CD4-positive, alpha-beta T cell treated with Interferon alpha-2 for 1 hour (primary cell): ENCODE measurements at places on chromosomes 4 and X.
A peak's percentile ranks its signal among the peaks of the same experiment; 100 is the strongest.

GRCh38 chrX:153650959-153651358, 4.0 kb downstream of the DUSP9 start:
- no peak for DNase-seq

GRCh38 chrX:48591255-48591791, 6.0 kb upstream of the WDR13 start:
- DNase-seq: no peak

DNA sequence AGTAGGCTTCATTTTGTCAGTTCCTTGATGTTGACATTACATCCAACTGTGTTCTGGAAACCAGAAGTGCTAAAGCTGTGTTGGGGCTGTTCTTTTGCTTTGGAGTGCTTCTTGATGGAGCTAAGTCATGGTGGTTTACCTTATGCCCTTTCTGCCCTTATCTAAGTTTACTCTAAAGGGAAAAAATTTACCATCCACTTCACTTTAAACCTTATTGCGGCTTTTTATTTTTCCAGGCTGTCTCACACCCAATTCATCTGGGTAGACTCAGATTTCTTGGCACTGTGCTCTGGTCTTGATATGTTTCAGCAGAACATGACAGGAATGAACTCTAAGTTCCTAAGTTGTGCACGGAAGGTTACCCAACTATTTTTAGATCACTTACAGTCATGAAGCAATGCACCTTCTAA, 104.7 kb upstream of the TTC29 start:
- no peak for DNase-seq

GRCh38 chr4:70734168-70734954, 12.6 kb downstream of the RUFY3 start:
- DNase-seq: peak; percentile 74

- DNase-seq: no peak
Observed at GRCh38 chr4:155889031-155889793, 14.3 kb upstream of the TDO2 start.

DNA sequence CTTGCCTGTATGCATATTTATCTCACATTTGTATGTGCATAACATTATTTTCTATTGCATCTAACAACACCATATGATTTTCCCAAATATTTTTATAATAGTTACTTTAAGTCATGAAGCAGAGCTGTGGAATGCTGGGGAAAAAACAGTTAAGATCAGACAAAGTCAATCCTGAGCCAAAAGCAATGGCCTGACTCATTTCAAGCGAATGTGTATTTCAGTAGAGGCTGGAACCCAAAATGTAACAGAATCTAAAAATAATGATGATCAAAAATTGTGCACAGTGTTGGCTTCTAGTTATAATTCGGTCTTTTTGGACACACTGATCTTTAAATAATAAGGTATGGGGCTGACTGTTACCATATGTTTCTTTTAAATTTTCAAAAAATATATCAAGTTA, 516.2 kb upstream of the ADGRL3 start:
- no peak for DNase-seq

GRCh38 chr4:176013476-176014247, 52.0 kb upstream of the WDR17 start:
- DNase-seq: no peak

GRCh38 chr4:1790005-1790404, 3.1 kb upstream of the FGFR3 start:
- no peak for DNase-seq

- DNase-seq: no peak
Observed at GRCh38 chr4:132001542-132001941, 1147.6 kb upstream of the PCDH10 start.

DNA sequence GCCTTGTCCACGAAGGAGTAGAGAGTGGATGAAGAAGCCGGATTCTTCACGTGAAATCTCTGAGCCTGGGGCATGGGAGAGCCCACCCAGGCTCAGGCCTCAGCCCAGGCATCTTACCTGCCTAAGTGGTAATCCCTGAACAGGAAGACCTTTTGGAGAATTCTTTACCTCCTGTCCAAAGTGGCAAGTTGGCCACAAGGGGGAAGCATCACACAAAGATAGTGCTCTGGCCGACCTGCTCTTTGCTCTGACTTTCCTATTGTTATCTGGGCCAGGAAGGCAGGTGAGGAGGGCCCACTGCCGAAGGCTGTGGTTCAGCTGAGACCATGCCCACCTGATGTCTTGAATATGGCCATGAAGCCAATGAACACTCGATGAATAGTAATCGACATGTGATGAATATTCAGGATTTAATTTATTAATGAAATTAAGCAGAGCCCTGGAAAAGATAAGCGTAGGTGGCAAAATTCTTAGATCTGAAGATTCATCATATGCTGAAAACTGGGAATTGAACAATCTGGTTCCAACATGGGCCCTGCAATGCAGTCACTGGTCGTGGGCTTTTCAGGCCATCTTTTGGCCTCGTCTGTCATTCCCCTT, 93.8 kb downstream of the PDGFRA start:
- DNase-seq: peak; percentile 38

GRCh38 chr4:79141530-79141929, 184.3 kb downstream of the NAA11 start:
- no peak for DNase-seq

GRCh38 chr4:78604988-78605387, 53.4 kb downstream of the ANXA3 start:
- no peak for DNase-seq

DNA sequence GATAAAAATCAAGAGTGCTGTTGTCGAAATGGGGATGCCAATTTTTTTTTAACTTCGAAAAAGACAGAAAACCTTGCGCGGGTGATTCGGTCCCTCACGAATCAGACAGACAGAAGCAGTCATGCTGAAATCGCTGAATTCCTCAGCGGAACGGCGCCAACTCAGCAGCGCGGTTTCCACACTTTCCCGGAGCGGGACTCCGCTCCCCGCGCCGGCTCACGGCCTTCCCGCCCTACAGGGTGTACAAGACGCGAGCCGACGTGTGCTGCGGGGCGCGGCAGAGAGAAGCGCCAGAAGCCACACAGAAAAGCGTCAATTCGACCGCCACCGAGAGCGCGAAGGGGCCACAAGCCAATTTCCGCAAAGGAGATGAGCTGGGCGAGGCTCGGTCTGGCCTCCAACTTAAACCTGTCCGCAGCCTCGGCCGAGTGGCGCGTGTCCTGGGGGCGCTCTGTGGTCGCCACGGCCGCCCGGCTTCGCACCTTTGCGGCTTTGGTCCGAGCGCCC, 1.3 kb downstream of the NEXMIF start:
- DNase-seq: peak; percentile 9

DNA sequence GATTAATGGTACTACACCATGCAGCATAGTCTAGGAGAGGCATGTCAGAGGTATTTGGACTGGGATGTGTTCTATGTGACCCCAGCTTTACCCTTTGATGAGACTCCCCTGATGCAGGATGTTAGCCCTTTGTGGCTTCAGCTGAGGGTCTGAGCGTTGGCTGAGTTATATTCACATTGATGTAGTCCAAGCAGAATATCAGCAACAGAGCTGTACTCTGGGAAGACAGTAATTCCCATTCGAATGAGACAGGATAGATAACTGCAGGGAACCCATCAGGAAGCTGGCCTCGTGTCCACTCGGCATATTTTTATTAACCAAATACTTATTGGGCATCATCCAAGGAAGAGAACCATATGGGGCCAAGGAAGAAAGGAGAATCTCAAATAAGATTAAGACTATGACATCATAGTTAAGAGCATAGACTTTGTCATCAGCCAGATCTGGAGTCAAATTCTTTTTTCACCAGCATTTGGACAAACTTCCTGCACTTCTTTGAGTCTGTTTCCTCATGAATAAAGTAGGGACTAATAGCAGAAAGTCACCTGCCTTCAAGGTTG, 198.1 kb downstream of the SOWAHB start:
- DNase-seq: no peak

DNA sequence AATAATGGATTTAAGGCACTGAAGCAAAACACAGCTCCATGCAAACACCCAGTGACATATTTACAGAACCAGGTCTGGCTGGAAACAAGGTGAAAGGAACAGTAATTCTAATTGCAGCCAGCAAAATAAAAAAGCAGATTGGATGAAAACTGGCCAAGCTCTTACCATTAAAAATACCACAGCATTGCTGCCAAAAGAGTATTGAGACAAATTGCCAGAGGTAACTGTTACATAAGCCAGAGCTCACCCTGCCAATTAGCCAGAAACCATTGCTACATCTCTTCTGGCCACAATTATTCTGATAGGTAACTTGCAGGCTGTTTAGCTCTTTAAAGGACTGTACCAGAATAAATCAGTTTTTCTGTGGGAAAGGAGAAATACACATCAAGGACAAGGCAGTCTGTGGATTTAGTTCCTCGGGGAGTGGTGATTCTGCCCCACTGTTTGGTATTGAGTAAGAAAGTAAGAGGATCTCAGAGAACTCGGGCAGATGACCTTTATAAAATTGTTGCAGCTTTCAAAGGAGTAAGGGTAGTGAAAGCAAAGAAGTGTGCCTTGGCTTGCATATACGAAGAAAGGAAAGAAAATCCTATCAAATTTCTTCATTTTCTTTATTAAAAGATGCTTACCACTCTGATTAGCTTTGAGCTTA, 369.5 kb downstream of the PPP3CA start:
- DNase-seq: no peak

DNA sequence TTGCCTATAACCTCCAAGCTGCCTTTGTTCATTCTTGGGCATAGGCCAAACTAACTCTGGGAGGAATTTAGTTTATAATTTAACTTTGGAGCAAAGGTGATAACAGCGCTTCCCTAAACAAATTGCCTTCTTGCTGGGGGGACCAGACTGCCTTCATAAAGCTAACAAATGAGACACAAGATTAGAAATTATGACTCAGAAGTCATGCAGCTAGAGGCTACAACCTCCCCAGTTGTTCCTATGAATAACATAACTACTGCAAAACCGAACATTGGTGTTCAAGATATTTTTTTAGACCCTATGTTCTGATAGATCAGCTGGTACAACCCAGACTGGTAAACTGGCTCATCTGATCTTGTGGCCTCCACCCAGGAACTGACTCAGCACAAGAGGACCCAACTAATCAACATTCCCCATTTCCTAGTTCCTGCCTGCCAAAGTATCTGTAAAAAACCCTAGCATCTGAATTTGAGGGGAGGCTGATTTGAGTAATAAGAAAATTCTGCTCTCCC, 22.0 kb upstream of the TMPRSS11B start:
- no peak for DNase-seq

DNA sequence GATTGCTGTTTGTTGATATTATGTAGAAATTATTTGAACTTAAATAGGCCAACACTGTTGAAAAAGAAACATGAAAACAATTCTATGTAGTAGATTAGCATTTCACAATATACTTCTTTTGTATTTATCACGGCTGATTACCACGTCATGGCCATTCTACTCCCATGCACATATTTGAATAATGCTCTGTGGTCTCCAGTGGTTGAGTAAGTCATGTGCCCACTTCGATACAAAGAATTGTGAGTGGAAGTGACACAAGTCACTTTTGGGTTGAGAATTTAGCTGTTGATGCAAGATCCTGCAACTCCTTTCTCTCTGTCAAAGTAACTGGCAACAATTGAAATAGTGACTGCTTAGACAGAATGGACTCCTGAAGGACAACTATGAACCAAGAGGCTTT, 6.7 kb upstream of the FSTL5 start:
- DNase-seq: no peak

DNA sequence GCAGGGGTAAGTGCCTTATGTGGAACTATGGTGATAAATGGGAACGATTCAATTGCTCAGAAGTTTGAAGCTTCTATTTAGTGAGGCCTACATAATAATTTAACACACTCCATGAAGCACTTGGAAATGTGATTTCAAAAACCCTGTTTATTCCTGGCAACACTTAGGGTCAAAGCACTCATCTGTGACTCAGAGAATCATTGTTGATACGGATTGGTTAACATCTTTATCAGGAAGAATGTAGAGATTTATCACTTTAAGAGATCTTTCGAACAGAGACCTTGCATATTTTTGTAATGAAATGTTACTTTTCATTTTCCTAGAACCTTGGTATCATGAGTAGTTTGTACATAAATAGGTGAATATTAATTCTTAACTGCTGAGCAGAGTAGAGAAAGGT, 269.1 kb upstream of the SLIT2 start:
- DNase-seq: no peak

- DNase-seq: no peak
Observed at GRCh38 chr4:101000496-101000895, 346.8 kb downstream of the PPP3CA start.

- no peak for DNase-seq
Observed at GRCh38 chr4:57378766-57379165, 268.6 kb upstream of the IGFBP7 start.

DNA sequence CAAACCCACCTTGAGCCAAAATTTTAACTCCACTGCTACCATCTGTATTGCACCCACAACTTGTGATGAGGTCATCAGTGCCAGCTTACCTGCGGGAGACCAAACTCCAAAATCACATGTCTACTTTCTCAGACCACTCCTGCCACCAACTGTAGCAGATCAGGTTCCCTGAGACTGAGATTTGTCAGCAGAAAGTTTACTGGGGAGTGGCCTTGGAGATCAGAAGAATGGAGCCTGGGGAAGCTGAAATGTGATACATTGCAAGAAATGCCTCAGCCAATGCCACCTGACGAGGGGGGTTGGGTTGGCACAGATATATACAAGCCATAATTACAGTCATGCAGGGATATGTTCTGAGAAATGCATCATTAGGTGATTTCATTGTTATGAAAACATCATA, 19.1 kb downstream of the HAUS3 start:
- no peak for DNase-seq

- DNase-seq: no peak
Observed at GRCh38 chrX:3143043-3143799, 102.0 kb downstream of the ARSF start.

DNA sequence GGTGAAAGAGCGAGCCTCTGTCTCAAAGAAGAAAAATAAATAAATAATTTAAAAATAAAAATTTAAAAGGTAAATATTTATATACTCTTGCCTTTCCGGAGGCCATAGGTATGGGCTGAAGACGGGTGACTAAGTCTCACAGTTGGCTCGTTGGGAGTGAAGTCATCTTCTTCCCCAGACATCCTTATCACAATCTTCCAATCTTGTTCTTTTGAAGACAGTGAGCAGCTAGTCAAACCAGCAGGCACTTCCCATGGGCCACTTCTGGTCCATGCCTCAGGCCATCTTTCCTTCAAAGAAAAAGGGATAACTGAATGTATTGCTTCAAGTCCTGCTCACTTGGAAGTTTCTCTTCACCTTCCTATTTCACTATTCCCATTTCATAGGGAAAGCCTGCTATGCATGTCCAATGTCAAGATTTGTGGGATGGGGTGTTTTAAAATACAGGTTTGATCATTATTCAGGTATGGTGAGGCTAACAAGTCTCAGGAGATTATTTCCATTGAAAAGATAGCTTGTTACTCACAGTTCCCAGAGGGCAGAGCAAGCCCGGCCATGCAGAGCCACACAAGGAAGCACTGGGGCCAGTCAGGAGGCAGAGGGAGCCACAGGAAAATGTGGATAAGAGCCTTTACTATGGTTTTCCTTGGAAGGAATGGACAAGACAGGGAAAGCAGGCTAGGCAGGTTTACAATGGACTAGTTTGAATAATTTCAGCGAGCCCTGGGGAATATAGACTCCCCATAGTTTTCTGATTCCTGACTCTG, 33.3 kb upstream of the VCX2 start:
- no peak for DNase-seq

- DNase-seq: no peak
Observed at GRCh38 chr4:53500546-53500945, 90.7 kb downstream of the LNX1 start.

GRCh38 chrX:24993879-24994278, 21.9 kb downstream of the ARX start:
- DNase-seq: no peak
